ENCODE measurements at places on chromosomes 5 and 9.
A peak's percentile ranks its signal among the peaks of the same experiment; 100 is the strongest.

GRCh38 chr5:174145821-174146220, 100.3 kb downstream of the NSG2 start:
- DNase-seq: no peak

GRCh38 chr5:169571355-169571754, 12.2 kb upstream of the SPDL1 start:
- no peak for DNase-seq

DNA sequence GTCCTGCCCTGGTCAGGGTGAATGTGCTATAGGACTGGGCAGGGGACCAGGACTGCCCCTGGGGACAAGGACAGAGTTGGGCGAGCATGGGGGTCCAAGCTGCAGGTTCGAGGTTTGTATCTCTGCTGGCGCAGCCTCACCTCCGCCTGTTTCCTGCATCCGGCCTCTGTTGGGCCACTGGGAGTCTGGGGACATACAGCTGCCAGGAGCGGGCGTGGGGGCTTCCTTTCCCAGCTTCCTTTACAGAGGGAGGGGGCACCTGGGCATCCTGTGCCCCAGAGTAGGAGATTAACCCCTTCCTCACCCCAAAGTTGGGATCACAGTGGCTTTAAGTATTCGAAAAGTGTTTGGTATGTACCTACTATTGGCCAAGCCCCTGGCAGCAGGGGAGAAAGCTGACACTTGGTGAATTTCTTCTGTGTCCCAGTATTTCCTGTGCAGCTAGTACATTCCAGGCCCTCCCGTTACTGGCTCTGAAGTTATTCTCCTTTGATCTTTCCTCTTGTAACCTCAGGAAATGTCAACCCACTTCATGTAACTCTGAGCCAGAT, 19.0 kb downstream of the OLFML2A start:
- DNase-seq: no peak

GRCh38 chr9:127561491-127562278, 50.4 kb upstream of the STXBP1 start:
- no peak for DNase-seq

GRCh38 chr5:81834021-81834660, 83.2 kb upstream of the SSBP2 start:
- DNase-seq: no peak

GRCh38 chr5:143913008-143913752, 101.2 kb downstream of the HMHB1 start:
- DNase-seq: no peak

GRCh38 chr5:170757182-170757601, 26.3 kb upstream of the GABRP start:
- no peak for DNase-seq

DNA sequence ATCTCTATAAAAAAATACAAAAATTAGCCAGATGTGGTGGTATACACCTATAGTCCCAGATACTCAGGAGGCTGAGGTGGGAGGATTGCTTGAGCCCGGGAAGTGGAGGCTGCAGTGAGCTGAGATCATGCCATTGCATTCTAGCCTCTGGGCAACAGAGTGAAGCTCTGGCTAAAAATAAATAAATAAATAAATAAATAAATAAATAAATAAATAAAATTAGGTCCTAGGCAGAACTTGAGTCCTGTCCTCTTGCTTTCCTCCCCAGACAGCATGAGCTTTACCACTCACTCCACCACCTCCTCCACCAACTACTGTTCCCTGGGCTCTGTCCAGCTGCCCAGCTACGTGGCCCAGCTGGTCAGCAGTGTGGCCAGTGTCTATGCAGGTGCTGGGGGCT, 31.6 kb upstream of the SPZ1 start:
- DNase-seq: no peak

DNA sequence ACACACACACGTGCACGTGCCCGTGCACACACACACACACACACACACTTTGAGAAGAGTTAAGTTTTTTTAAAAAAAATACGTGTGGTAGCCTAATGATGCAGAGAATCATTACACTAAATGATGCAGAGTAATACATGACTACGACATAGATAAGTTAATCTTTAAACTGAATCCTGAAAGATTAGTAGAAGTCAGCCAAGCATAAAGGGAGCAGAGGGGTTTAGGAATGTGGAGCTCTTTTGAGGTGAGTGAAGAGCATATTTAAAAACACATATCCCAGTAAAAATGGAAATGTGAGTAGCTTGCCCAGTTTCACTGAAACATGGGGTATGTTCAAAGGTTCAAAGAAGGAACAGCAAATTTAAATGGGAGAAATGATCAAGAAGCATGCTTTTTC, 61.3 kb upstream of the TYRP1 start:
- DNase-seq: no peak

DNA sequence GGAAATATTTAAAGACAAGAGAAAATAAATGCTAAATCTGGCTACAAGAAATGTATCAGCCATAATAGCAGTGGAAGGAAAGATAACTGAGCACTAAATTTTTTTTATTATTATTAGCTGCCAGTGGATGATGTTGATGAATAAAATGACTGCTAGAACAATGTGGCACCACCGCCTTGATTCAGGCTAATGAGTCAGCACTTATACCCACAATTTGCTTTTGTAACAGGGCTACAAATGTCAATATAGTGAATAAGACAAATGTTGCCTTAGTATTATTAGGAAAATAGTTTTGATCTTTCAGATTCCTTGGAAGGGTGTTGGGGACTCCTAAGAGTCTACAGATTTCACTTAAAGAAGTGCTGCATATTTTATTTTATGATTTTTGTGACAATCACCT, 555.2 kb upstream of the GRAMD2B start:
- DNase-seq: no peak

- DNase-seq: no peak
Observed at GRCh38 chr5:1217596-1218206, 7.5 kb upstream of the SLC6A18 start.

DNA sequence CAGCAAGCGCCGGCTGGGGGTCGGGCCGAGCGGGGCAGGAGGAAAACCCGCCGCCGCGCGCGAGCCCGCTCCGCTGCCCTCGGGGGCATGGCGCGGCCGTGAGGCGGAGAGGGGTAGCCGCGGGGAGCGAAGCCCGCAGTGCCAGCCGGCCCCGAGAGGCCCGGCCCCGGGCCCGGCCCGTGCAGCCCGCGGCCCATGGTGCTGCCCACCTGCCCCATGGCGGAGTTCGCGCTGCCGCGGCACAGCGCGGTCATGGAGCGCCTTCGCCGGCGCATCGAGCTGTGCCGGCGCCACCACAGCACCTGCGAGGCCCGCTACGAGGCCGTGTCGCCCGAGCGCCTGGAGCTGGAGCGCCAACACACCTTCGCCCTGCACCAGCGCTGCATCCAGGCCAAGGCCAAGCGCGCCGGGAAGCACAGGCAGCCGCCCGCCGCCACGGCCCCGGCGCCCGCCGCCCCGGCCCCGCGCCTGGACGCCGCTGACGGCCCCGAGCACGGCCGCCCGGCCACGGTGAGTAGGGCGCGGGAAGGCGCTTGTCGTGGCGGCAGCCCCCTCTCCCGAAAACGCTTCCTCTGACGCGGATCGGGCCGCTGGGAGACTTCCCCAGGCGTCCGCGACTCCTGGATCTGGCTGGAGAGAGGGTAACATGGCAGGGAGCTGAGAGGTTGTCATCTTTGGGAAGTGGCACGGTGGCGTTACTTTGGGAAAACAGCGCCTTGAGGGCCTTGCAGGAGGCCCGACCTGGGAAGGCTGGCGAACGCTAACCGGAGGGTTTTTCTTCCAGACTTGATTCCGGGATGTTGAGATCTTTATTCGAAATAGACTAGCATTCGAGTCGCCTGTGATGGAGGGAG, 523 bp downstream of the MAML1 start:
- peak; percentile 57 for DNase-seq

GRCh38 chr5:37002176-37002751, 125.7 kb downstream of the NIPBL start:
- no peak for DNase-seq

DNA sequence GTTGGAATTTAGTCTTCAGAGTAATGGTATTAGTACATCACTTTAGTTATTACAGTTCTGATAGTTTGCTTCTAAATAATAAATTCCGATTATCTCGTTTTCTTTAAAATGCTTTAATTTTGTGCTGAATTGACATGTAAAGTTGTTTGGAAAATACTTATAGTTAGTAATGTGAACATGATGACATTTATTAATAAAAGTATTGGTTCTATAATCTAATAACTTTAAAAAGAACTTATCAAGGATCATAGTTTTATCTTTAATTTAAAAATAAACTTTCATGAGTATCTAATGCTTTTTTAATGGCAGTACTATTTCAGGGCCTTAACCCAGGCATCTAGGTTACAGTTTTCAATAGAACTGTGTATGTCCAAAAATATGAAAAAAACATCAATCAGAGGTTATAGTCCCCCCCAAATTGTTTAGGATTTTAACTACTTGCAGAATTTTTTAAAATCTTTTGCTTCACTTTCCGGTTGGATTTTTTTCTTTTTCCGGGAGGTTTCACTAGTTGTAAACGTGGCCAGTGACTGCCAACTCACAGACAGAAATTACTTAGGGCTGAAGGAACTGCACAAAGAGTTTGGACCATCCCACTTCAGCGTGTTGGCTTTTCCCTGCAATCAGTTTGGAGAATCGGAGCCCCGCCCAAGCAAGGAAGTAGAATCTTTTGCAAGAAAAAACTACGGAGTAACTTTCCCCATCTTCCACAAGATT, 680 bp downstream of the GPX8 start:
- DNase-seq: no peak

- DNase-seq: no peak
Observed at GRCh38 chr5:177526191-177526590, 9.4 kb upstream of the DDX41 start.

DNA sequence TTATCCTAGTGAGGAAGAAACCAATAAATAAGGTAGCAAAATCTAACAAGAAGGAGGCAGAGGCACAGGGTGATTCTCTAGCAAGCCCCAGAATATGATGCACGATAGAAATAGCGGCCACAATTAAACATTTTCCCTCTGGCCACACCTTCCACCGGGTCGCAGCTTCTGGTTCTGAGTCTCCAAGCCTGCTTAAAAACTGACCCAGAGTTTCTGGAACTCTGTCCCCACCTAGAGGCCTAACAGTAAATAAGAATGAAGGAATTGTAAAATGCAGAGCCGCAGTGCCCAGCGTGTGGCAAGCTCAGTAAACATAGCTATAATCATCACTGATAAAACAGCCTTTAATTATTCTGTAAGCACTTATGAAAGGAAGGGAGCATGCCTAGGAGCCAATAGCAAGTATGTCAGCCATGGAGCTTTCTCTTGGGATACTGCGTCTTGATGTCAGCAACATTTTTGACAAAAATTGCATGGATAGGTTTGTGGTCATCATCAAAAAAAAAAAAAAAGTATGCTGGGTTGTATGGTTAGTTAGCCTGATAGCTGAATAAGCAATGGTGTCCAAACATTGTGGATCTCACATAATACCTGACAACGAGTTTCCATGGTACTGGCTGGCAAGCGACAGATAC, 465.5 kb downstream of the DNAH5 start:
- peak; percentile 20 for DNase-seq

- DNase-seq: no peak
Observed at GRCh38 chr9:131942146-131942720, 137.4 kb downstream of the MED27 start.

DNA sequence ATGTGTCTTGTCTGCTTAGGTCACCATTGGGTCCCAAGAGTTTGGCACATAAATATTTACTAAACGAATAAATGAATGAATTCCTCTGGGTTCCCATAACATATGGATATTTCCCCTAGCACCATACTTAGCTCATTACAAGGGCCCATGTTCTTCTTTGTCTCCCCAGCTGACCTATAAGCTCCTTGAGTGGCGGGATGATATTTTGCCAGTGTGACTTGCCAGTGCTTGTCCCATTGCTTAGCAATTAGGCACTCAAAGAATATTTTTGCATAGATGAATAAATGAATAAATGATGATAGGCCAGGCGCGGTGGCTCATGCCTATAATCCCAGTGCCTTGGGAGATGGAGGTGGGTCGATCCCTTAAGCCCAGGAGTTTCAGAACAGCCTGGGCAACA, 16.9 kb upstream of the CTNNA1 start:
- no peak for DNase-seq

DNA sequence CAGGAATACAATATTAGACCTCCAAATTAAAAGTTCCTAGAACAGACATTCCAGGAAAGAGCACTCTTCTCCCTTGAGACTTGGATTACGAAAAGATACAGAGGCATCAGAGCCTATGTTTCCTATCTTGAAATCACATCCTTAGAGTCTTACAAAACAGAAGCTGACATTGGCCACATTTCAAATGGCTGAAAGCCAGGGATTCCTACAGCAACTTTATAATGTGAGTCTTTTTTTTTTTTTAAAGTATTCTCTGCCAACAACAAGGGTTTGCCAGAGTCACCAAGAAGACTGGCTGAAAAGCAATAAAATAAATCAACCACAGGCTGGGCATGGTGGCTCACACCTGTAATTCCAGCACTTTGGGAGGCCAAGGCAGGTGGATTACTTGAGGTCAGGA, 63.1 kb downstream of the TRPM6 start:
- no peak for DNase-seq

GRCh38 chr5:32330126-32330971, 17.6 kb upstream of the MTMR12 start:
- DNase-seq: no peak

DNA sequence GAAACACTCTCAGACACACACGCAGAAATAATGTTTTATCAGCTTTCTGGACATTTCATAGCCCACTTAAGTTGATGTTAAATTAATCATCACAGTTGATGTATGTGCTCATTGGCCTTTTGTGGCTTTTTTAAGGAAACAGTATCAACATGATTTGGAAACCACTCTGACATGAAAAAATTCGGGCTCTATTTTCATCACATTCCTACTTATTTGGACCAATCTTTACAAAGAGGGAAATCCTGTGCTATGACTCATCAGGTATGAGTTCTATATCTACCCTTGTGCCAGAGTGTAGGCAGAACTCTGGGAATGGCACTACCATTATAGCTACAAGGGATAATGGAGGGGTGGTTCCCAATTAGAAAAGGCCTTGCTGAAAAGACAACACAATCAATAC, 388.4 kb upstream of the PTGER4 start:
- no peak for DNase-seq

DNA sequence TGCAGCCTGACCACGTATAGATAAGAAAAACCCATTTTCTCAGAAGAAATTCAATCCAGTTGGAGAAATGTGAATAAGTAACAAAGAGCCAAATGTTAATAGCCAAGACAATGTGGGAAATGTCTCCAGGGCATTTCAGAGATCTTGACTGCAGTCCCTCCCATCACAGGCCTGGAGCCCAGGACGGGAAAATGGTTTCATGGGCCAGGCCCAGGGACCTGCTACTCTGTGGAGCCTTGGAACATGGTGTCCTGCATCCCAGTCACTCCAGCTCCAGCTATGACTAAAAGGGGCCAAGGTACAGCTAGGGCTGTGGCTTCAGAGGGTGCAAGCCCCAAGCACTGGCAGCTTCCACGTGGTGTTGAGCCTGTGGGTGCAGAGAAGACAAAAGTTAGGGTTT, 490.0 kb downstream of the CYLC2 start:
- DNase-seq: no peak
